ENCODE measurements at places on chromosomes 3 and 15.

GRCh38 chr3:79551997-79552396 is 215.8 kb downstream of the ROBO1 start:
- DNase-seq = no peak

DNA sequence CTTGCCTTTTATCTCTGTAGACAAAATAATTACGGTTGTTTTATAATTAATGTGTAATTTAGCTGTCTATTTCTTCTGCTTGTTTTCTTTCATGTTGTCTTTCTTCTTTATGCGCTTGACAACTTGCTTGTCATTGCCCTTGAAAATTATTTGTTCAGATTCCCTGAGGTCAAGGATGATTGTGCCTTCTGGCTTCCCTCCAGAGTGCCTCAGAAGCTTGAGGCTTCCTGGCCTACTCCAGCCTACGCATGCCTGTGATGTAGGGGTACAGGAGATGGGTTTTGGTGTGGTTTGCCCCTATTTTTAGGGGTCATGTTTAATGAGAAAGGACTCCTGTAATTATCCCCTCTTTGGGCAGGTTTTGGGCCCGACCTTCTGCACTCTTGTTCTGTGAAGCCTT is 231.5 kb downstream of the SV2B start:
- no peak for DNase-seq

DNA sequence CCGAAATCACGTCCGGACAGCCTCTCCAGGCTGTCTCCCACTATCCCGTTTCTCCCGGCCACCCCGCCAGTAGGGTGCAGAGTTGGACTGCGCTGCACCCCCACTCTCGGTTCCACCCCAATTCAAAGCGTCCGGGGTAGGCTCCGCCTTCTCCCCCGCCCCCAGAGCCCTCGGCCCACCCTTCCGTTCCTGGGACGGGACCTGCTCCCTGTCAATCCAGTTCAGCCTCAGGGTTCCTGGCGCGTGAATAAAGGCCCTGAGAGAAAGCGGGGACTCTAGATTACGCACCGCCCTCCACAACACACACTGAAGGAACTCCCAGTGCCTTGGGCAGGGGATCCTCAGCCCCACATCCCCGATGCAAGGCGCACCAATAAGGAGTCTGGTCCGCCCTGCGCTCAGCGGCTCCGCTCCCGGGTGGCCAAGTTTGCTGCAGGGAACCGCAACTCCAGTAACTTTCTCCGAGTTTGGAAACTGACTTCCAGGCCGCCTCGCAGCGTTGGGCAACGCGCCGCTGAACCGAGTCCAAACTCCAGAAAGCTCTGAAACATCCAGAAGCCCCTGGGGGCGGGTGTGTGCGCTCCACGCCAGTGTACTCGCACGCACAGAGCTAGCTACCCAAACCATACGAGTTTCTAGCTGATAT is 1.9 kb downstream of the ADAMTS9 start:
- DNase-seq = no peak

DNA sequence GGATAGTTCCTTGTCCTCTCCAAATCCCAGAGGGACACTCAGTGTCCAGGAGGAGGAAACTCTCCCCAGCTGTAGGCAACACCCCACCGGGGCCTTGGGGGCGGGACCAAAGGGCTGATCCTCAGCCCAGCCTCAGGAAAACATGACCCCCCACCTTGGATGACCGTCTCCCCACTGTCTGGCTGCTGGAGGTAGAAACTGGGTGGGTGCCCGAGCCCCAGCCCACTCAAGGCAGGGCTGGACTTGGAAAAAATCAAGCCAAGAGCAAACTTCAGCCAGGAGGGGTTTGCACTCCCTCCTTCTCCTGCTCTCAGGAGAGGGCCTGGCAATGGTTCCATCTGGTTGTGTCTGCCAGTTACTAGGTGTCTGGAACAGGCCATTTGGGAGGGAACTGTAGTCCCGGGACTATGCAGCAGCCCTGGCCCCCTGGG is 3.6 kb upstream of the RASL12 start:
- no peak for DNase-seq

GRCh38 chr3:122299872-122300460 is 25.1 kb upstream of the CSTA start:
- no peak for DNase-seq

GRCh38 chr3:153051427-153052095 is 110.5 kb upstream of the RAP2B start:
- no peak for DNase-seq

GRCh38 chr3:117097351-117097750 is 387.8 kb downstream of the TUSC7 start:
- DNase-seq = no peak

- DNase-seq = no peak
Observed at GRCh38 chr3:27756877-27757276, 34.8 kb upstream of the EOMES start.

DNA sequence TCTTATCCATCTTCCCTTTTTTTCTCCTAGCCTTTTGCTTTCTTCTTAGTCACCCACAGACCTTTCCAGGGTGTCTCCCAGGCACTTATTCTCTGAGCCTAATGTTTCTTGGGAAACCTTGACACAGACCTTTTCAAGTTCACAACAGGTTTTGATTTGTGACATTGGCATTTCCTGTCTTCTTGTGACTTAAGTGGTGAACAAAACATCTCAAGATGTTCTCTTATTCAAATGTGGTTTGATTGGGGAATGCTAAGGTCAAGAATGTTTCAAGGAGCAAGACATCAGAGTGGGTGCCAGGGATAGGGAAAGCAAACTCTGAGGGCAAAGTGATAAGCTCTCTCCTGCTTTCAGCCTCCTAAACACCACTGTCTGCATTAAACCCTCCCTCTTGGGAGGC is 68.2 kb upstream of the GSK3B start:
- no peak for DNase-seq

DNA sequence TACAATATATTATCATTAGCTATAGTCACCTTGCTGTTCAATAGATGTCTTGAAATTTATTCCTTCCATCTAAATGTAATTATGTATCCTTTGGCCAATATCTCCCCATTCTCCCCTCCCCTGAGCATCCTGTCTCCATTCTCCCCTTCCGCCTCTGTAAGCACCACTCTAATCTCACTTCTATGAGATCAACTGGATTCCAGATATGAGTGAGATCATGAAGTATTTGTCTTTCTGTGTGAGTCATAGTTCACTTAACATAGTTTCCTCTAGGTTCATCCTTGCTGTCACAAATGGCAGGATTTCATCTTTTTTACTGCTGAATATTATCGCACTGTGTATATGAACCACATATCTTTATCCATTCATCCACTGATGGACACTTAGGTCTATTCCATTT is 148.8 kb upstream of the NDN start:
- no peak for DNase-seq

DNA sequence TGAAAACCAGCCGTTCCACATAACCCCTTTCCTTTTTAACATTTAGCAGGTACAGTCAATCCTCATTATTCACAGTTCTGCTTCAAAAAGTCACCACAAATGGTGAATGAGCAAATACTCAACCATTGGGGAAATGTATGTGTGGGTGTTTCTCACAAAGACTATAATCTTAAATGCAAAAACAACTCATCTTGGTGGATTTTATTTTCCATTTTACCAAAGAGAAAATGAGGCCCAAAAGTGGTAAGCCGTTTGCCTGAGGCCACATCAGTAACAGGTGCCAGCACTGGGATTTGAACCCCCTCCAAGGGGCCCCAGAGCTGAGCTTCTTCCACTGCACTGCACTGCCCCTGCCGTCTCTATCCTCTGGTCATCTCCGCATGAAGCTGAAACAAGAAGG is 208.8 kb downstream of the OSBPL10 start:
- DNase-seq = no peak

GRCh38 chr15:86865920-86866319 is 786.2 kb downstream of the AGBL1 start:
- DNase-seq = no peak

DNA sequence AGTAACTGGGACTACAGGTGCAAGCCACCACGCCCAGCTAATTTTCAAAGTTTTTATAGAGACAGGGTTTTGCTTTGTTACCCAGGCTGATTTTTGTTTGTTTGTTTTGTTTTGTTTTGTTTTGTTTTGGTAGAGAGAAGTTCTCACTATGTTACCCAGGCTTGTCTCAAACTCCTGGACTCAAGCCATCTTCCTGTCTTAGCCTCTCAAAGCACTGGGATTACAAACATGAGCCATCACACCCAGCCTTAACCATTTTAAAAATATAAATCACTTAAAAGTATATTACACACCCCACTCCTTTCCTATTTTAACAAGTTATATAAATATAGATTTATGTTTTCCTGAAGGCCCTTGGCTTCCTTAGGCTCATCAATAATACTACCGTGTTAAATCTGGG is 6.5 kb upstream of the DYNC1LI1 start:
- no peak for DNase-seq

DNA sequence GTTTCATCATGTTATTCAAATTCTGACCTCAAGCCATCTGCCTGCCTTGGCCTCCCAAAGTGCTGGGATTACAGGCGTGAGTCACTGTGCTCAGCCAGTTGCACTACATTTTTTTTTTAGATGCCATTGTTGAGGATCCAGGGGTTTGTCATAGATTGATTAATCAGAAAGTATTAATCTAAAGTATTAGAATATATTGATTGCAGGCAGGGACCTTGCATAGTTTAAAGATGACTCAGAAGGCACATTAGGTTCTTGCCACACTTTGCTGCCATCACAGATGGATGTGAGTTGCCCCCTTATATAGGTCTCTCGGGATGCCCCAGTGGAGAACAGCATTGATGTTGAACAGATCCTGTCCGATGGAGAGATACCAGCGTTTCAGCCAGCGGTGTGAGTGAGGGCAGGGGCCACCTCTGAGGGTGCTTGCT is 41.1 kb downstream of the IGF1R start:
- DNase-seq = no peak

GRCh38 chr3:134627831-134628230 is 23.0 kb downstream of the KY start:
- no peak for DNase-seq

- no peak for DNase-seq
Observed at GRCh38 chr3:193446965-193447602, 68.5 kb upstream of the ATP13A5 start.

DNA sequence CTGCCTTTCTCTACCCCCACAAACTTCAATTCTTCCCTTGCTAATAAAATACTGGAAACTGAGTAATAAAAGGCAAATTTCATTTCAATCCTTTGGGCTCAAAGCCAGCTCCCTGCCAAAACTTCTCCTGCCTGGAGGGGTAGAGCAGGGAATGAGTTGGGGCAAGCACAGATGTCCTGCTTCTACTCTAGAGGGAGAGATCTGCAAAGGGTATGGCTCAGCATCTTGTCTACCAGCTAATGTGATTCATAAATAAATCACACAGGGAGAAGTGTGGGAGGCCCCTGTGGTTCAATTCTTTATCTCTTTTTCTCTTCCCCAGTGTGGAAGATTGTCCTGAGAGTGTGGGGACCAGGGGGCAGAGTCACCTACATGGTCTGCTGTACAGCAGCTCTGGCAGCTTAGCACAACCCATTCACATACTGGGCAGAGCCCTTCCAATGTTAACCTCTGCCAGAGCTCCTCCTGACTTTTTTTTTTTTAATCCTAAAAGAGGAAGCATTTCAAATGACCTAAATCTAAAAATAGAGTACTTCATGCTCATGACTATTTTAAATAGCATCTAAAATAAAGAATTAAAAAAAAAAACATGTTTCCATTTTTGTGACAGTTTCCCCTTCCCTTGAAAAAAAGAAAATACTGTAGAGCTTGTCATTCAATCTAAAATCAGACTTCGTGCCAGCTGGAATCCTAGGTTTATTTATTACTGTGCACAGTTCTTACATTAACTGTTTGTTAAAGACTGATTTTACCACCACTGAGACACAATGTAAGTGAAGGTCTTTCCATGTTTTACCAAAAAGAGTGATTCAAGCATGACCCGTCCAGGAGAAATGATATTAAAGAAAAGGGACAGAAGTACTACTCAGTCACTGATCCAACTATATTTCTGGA is 1083.7 kb upstream of the CFAP20DC start:
- DNase-seq = no peak

DNA sequence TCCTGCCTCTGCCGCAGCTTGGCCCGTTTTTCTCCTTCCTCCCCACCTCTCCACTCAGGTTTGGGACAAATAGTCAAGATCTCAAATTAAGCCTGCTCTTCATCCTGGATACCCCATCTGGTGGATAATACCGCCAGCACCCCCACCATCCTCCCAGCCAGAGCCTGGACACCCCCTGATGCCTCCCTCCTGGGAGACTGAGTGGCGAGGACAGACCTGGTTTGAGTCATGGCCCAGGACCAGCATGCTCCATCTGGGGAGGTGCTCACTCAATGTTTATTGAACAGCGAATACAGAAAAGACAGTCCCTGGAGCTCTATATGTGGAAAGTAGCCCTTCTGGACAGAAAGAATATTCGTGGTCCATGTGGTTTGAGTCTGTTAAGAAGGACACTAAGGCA is 23.3 kb downstream of the CTSH start:
- no peak for DNase-seq

DNA sequence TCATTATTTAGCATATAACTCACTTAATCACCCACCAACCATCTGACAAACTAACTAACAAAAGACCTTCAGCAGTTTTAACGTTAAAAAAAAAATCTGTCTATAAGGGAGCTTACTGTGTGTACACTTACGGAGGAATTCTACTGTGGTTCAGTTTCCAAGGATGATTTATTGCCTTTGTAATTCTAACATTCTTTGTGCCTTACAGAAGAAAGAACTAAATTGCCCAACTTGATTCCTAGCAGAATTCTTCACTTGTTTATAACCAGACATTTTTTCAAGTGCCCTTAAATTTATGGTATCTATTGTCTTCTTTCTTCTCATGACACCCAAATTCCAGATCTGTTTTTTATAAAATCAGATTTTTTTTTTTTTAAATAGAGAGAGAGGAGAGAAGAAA is 119.7 kb upstream of the IGSF10 start:
- DNase-seq = no peak

GRCh38 chr3:152615681-152616080 is 219.2 kb upstream of the P2RY1 start:
- DNase-seq = no peak

- no peak for DNase-seq
Observed at GRCh38 chr3:9124730-9125129, 124.7 kb downstream of the SRGAP3 start.

- no peak for DNase-seq
Observed at GRCh38 chr3:113721636-113722035, 24.4 kb downstream of the NAA50 start.

GRCh38 chr3:42369304-42369703 is 41.1 kb downstream of the LYZL4 start:
- no peak for DNase-seq

- no peak for DNase-seq
Observed at GRCh38 chr3:66039590-66039887, 821 bp upstream of the MAGI1 start.

- no peak for DNase-seq
Observed at GRCh38 chr3:106276151-106276550, 407.3 kb upstream of the CBLB start.

Data from stimulated activated CD4-positive, alpha-beta T cell treated with anti-CD3 and anti-CD28 coated beads, Interleukin-15, amount 100 ng/mL, for 1 hour (primary cell).